ENCODE measurements at places on chromosomes 16 and 17.
A peak's percentile ranks its signal among the peaks of the same experiment; 100 is the strongest.

DNA sequence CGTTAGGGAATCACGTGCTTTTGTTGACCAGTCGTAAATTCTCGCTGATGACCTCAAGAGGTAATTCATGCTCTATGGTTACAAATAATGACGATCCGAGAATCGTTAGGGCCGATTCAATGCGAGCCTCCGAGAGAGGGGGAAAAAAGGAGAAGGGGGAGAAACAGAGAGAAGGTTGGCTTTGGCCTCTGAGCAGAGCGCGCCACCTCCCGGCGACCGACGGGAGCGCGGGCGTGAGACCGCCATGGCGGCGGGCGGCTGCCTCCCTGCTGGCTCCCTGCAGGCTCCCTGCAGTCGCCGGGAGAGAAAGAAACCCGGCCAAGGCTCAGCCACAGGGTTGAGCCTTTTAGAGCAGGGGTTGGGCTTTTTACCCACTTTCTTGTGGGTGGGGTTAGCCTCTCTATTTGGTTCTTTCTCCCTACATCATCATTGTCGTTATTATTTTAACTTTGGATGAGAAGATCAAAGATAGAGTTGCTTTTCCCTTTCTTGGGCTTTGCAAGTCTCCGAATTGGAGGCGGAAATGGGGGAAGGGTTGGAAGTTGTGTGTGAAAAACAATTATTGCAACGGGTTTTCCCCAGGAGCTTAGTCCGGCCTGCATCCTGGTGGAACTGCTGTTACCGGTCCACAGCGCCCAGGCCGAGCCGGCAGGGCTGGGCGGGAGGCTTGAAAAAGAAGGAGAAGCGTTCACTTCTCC is 410 bp upstream of the HOXB5 start:
- no peak for DNase-seq

DNA sequence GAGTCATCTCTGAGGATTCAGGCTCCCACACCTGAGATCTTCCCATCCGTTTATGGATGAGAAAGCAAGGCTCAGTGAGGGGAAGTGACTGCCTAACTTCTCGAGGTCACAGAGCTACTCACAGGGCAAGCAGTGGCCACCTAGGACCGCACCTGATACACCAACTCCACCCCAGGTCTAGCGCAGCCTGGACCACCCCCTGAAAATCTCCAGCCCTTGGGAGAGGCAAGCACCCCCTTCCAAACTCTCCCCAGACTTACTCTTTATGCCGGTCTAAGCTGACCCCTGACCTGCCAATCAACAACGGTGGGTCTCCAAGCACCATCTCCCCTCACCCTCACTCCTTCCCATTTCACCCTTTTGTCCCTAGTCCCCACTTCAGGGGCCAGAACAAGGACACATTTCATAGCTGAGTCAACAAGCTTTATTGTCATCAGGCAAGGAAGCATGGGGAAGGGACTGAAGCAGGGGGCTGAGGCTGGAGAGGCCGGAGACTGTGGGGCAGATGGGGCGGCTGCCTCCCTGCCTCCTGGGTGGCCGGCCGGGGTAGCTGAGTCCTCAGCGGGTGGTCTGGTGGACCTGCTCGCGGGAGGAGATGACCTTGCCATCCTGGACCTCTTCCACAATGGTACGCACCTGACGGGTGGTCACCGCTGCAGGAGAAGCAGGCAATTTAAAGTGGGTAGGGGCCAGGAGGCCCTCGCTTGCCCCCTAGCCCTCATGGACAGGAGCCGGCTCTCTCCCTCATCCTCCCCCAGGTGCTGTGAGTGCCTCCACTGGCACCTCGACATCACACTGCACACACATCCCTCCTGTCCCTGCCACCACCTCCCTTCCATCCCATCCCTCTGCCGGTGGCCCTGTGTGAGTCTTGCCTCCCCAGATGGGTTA is 5.1 kb downstream of the KRT17 start:
- DNase-seq: no peak

DNA sequence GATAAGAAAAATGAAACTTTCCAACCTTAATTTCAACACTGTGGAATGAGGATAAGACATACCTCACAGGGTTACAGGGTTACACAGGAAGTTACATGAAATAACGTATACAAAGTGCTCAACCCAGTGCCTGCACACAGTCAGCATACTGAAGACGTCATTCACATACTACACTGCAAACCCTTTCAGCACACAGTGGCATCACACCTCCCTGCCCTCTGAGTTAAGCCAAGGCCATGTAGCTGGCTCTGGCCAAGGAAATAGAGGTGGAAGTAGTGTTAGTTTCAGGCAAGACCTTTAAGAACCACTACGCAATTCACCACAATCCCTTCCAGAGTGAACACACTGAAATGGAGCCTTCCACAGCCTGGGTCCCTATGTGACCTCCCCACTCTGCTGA is 46.6 kb upstream of the GSG1L start:
- DNase-seq: no peak

- DNase-seq: no peak
Observed at GRCh38 chr17:16040710-16041251, 41.2 kb downstream of the TTC19 start.

- no peak for DNase-seq
Observed at GRCh38 chr16:76614269-76614668, 337.1 kb downstream of the CNTNAP4 start.

GRCh38 chr17:35028531-35029262 is 34.8 kb downstream of the RFFL start:
- DNase-seq: no peak

GRCh38 chr17:71550675-71551074 is 570.1 kb upstream of the SOX9 start:
- DNase-seq: no peak

DNA sequence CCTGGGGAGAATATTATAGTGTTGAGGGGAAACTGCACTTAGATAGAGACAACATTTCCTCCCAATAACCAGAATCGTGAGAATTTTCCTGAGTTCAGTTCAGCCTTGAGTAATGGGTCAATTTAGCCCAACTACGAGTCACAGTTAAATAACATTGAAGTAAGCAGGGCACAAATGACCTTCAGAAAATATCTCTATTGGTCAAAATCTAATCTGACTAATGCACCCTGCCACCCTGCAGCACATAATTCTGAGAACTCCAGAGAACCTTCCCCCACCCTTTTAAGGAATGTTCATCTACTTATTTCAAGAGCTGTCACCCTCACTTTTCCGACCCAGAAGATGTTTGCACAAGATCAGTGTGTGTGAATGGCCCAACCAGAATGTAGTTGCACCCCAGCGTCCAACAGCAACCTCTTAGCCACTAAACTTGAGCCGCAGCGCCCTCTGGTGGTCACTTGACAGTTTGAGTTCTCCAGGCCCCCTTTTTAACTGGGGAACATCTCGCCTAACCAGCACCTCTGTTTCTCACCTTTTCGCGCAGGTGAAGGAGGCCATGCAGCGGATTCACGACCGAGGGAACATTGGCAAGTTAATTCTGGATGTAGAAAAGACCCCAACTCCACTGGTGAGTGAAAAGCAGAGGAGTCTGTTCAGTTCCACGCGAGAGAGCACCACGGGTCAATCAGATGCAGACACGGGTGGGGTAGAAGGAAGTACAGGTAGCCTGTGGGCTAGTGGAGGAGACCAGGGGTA is 50.9 kb upstream of the CLEC3A start:
- DNase-seq: no peak

- no peak for DNase-seq
Observed at GRCh38 chr17:76793775-76794174, 55.9 kb downstream of the MFSD11 start.

GRCh38 chr17:6639586-6640535 is 650 bp downstream of the KIAA0753 start:
- no peak for DNase-seq

- DNase-seq: no peak
Observed at GRCh38 chr17:78944956-78945355, 19.8 kb upstream of the TIMP2 start.

- no peak for DNase-seq
Observed at GRCh38 chr17:55660178-55660886, 62.3 kb downstream of the TMEM100 start.

- DNase-seq: no peak
Observed at GRCh38 chr16:50313596-50314478, 47.5 kb downstream of the ADCY7 start.

DNA sequence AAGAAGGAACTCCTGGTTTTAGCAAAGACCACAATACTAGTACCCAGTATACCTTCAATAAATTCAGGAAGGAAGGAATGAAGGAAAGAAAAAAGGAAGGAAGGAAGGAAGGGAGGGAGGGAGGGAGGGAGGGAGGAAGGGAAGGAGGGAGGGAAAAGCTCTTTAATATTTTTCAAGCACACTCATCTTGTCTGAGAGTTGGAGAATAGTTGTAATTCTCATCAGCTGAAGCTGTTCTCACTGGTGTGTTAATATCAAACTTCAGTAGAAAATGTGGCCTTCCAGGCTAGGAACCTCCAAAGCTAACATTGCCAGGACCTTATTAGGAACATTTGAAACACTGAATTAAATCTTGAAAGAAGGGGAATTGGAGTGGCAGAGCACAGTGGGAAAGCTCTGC is 55.2 kb upstream of the CDH5 start:
- DNase-seq: no peak

DNA sequence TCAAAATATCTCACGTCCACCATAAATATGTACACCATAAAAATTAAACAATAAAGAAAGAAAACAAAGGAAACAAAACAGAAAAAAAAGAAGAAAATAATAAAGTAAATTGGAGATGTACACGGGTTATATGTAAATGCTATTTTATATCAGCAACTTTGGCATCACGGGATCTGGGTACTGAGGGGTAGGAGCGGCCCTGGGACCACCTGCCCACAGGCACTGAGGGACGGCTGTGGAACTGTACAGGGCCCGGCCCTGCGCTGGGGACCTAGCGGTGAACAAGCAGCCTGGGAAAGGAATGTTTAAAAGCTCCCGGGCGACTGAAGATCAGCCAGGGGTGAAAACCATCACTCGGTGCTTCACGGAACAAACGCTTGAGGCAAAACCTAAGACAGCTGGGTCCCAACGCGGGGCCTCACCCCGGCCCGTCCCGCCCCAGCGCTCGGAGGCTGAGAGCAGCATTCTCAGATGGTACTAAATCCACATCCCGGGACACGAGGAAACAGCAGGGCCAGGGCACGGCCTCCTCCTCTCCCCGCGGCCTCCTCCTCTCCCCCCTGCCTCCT is 31.2 kb downstream of the NXN start:
- DNase-seq: no peak

- no peak for DNase-seq
Observed at GRCh38 chr16:88076211-88076931, 125.1 kb downstream of the BANP start.

DNA sequence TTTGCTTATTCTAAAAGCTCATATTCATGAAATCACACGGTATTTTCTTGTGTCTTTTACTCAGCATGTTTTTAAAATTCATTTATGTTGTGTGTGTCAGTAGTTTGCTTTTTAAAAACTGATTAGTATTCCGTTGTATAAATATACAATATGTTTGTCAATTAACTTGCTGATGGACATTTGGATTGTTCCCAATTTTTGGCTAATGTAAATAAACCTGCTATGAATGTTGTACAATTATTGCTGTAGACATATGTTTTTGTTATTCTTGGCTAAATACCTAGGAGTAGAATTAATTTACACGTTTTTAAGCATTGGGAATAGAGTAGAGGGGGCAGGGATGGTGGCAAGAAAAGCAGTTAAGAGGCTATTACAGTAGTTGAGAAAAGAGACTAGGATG is 199.5 kb upstream of the CCL2 start:
- DNase-seq: no peak

DNA sequence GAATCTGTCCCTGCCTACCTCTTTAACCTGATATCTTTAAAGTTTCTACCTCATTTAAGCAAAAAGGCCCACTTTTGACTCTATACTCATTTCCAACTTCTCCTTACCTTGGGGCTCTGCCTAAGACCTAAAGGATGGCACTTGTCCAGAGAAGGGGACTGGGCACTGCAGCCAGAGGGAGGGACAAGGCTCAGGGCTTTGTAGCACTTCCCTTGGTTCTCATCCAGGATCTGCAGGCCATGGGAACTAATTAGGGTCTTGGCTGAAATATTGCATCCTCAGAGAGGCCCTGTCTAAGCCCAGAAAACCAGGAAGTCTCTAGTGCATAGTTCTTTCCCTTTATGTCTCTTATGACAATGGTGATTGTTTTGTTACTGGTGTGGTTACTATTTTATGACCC is 37.3 kb downstream of the IRX5 start:
- DNase-seq: no peak

- no peak for DNase-seq
Observed at GRCh38 chr17:75344666-75345065, 55.4 kb upstream of the SLC25A19 start.

DNA sequence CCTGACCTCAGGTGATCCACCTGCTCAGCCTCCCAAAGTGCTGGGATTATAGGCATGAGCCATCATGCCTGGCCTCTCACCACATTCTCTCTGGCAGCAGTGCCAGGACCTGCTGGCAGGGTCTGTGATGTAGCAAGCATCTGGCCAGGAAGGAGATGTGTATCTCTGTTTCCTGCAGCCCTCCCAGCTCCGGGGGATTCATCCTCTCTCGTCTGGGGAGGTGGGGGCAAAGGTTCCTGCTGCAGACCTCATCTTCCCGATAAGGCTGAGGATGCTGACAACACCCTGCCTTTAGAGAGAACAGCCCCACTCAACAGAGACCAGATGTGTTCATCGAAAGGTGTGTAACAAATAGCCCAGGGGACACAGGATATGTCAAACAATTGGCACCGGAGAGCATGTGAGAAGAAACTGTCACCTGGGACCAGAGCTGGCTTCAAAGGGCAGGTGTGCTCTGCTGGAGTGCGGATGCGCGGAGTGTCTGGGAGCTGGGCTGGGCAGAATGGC is 54.8 kb upstream of the SEC14L1 start:
- DNase-seq: no peak

DNA sequence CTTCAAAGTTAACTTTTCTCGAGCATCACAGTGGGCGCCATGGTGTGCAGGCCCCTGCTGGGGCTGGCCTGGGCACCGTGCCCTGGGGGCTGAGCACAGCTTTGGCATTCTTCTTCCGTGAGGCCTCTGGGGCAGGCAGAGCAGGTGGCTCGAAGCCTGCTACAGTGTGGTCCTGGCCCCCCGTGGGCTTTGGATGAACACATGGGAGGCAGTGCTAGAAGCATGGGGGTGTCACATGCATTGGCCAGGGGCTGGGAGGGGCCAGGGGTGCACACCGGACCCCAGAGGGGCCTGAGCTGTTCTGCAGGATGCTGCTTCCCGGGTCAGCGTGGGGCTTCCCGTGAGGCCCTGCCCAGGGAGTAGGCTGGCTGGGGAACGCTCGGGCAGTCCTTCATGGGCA is 12.1 kb upstream of the C16orf74 start:
- no peak for DNase-seq

DNA sequence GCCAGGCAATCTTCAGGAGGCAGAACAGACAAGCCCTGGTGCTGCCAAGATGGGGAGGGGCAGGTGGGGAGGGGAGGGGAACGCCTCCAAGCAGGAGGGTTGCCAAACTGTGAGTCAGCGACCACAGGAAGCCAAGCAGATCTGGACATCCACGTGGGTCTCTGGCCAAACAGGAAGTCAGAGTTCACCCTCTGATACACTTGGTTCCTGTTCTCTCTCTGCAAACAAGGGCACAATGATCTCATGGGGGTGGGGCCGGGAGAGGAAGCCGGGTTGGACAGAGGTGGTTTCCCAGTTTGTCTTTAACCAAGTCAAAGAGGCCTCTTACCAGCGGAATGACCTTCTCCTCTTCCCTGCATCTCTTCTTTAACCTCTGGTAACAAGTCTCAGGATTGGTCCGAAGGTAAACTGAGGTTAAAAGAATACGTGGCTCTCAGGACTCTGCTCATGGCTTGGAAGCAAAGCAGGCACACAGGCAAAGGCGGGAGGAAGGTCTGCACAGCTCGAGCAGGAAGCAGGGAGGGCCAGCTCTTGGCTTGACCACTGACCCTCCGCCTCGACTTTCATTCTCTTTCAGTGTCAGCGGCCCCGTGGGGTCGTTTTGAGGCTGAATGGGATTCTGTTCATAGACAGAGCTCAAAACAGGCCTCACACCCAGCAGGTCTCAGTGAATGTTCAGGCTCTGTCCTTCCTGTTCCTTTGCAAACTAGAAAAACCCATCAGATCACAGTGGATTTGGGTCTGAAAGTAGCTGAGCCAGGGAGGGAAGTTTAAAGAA is 32.9 kb downstream of the TK2 start:
- peak; percentile 87 for DNase-seq

All from esophagus squamous epithelium (tissue), 5 donors.